Suppressor macrophage (primary cell): ENCODE measurements at places on chromosomes 1 and 21.

GRCh38 chr1:12035312-12035711 is 16.0 kb downstream of the MIIP start:
- peak; percentile 41 for DNase-seq

DNA sequence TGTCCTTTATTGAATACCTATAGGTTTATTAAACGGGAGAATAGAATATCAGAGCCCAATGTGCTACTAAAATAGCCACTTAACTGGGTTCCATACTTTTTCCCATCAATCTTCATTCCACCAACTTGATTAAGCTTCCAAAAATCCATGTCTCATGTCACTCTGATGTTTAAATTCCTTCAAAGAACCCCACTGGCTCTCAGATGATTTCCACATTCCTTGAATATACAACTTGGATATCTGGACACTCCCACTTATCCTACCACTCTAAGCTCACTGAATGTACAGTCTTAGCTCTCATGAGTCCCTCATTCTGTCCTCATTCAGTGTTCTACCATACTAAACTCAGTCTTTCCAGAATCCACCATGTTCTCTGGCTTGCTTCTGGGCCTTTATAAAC is 21.1 kb downstream of the COL11A1 start:
- no peak for DNase-seq

DNA sequence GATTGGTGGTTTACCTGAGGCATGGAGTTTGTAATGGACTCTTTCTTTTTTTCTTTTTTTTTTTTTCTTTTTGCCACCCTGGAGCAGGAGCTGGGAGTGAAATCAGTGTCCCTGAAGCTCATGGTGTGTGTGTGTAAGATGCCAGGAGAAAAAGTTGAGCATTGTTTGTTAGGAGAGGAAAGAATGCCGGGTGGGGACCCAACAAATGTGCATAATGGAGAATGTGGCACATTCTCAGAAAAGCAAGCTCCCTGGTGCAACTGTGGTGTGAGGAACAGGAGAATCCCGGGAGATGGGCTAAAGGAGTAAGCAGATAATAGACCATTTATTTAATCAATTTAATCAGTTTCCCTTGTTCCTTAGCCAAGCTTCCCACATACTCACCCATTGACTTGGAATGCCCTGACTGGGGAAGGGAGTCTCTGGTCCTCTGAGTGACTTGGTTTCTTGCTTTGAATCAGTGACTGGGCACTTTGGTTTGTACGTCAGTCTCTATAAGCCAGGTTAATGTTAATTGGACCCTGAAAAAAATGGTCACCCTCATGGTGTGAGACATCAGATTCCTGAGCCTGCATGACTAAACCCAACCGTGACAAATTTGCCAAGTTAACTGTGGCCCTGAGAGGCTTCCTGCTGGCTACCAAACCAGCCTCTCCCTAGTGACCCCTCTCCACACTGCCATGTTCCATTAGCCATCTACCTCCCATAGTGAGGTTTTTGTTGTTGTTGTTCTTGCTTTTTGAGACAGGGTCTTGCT is 43.9 kb upstream of the ITPKB start:
- no peak for DNase-seq

GRCh38 chr1:41807390-41807789 is 111.3 kb downstream of the HIVEP3 start:
- DNase-seq = no peak

- no peak for DNase-seq
These were observed 103.2 kb upstream of the SLC25A33 start for GRCh38 chr1:9435854-9436640.

- DNase-seq = no peak
These were observed 159.8 kb downstream of the NEK7 start for GRCh38 chr1:198316546-198317100.

GRCh38 chr1:84892705-84893618 is at the start of gene LPAR3:
LPAR3 (minus strand) TSS chr1:84893206; CDS start chr1:84866120, 27,086 bp downstream.
- DNase-seq = no peak

DNA sequence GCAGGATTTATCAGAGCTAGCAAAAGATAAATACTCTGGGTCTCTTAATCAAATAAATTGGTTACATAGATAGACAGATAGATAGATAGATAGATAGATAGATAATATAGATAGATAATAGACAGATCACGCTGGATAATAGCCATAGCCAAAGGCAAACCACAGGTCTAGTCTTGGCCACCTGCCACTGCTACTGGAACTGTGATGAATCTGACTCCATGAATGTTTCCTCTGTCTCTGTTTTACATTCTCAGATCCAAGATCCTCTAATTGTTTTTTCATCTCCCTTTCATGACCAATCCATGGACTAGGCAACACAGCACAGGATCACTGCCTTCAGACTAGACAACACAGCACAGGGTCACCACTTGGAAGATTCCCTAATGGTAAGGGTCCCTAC is 444.7 kb upstream of the NFIA start:
- DNase-seq = no peak

GRCh38 chr1:98048244-98048643 is 127.4 kb upstream of the DPYD start:
- DNase-seq = peak; percentile 80

DNA sequence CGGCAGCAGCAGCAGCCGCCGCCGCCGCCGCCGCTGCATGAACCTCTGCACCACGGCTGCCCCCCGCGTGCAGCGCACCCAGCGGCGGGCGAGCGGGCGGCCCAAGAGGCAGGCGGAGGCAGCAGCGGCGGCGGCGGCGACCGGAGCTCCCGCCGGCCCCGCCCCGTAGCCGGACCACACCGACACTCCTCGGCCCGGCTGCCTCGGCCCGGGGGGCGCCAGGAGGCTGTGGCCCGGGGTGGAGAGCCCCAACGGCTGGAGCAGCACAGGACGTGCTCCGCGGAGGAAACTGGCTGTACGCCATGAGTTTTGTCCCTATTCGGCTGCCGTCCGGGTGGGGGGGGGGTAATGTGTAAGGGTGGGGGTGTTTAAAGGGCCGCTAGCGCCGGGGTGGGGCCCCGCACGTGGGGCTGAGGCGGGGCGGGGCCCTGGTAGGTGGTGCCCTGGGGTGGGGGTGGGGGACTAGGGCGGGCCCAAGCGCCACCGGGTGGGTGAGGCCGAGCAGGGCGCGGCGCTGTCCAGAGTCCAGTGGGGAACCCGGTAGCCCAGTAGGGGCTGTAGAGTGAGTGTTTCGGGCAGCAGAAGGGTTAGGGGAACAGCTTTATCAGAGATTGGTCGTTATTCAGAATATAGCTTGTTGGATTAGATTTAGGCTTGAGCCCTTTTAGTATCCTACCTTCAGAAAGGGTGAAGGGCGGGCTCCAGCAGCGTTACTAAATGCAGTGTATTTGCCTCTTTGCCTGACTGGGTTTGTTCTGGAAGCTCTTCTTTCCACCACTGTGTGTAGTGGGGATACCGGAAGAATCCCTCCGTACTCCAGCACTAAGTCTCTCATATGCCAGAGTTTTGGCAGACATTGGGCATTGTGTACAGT is at the start of gene FAM78B:
TSS of gene FAM78B (minus strand) at position 304 of the 874 bp plus-strand sequence. CDS start 753 bp downstream, outside the sequence.
- DNase-seq = peak; percentile 51

DNA sequence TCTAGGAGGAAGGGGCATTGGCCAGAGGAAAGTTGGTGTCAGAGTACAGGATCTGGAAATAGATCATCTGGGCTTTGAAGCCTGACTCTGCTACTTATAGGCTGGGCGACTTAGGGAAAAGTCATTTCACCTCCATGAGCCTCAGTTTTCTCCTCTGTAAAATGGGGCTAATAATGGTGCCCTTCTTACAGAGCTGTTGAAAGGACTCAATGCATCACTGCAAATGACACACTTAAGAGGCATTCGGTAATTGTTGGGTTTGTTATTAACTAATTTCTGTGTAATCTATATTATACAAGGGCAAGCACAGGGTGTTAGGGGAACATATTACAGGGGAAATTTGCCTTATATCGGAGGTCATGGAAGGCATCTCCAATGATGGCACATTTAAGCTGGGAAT is 96.1 kb downstream of the KAZN start:
- DNase-seq = no peak
